ENCODE measurements at places on chromosomes 11 and 22.

GRCh38 chr11:12430954-12431595, 53.7 kb downstream of the PARVA start:
- no peak for DNase-seq

GRCh38 chr11:93407777-93408401, 77.3 kb downstream of the DEUP1 start:
- DNase-seq = no peak

DNA sequence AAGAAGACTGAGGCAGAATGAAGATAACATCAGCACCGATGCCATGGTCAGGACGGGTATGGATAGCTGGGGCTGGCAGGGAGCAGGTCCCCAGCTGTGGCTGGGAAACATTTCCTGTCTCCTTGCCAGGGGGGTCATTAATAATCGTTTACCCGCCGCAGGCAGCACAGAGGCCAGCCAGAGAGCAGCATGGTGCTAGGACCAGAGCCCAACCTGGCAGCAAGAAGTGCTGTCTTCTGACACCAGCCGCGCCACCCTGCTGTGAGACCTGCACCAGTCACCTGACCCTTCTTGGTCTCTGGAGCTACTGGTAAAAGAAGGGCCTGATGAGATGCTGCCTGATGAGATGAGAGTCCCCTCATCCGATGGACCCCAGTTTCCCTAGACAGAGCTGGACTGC, 36.3 kb downstream of the PDE2A start:
- DNase-seq = no peak

DNA sequence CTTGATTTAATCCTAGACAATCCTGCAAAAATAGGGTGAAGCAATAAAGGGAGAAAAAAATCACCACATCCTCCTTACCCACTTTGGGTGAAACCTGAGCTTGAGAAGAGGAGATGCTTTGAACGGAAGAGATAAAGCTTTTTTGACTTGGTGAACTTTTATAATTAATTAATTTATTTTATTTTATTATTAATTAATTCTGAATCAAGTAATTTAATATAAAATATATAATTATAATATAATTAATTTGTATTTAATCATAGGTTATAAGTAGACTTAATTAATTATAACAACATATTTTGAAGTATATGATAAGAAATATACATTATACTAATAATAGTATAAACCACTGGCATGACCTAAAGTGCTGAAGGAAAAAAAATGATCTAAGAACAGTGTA, 2164.8 kb downstream of the LRRC4C start:
- no peak for DNase-seq

- DNase-seq = no peak
Measured at GRCh38 chr22:45922661-45923060, 54.3 kb downstream of the WNT7B start.

DNA sequence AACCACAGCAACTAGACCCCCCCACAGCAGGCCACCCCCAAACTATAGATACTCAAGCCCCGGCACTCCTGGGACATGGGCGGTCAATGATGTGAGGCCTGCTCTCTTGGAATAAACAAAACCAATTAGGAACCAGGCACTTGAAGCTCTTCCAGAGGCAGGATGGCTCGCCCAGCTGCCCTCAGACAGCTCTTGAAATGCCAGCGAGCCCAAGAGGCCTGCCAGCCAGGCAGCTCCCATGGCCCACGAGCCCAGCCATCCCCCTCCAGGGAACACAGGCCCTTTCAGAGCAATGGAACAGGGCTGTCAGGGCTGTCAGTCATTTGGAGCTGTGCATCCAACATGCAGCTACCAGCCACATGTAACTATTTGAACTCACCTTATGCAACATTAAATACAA, 34.0 kb upstream of the TFIP11 start:
- DNase-seq = no peak

DNA sequence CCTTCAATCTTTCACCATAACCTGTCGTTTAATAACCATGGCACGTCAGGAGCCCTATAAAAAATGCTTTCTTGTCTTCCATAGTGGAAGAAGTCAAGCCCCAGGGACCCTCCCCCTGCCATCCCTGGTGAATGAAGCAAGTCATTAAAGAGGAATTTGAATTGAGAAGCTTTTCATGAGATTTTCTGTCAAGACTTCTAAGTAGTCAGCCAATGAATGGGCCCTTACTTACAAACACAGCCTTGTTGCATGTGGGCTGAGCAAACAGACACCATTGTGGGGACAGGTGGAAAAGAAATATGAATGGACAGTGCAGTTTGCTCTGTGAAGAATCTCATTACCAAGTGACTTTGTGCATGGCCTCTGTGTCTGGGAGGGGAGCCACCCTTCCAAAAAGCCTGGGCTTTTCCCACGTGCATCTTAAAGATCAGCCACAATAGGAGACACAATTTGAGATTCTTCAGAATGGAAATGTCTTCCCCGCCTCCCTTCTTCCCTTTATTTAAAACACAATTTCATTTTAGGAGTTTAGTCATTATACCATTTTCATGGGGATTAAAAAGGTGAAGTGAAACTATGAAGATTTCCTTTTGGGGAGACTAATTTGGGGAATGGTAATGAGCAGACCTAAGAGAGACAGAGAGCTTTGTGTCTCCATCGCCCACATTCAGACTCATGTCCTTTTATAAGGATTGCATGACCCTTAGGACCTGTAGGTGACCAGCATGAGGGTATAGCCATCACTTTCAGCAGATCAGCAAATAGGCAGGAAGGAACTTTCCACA, 152.0 kb downstream of the LRRC4C start:
- DNase-seq = no peak

DNA sequence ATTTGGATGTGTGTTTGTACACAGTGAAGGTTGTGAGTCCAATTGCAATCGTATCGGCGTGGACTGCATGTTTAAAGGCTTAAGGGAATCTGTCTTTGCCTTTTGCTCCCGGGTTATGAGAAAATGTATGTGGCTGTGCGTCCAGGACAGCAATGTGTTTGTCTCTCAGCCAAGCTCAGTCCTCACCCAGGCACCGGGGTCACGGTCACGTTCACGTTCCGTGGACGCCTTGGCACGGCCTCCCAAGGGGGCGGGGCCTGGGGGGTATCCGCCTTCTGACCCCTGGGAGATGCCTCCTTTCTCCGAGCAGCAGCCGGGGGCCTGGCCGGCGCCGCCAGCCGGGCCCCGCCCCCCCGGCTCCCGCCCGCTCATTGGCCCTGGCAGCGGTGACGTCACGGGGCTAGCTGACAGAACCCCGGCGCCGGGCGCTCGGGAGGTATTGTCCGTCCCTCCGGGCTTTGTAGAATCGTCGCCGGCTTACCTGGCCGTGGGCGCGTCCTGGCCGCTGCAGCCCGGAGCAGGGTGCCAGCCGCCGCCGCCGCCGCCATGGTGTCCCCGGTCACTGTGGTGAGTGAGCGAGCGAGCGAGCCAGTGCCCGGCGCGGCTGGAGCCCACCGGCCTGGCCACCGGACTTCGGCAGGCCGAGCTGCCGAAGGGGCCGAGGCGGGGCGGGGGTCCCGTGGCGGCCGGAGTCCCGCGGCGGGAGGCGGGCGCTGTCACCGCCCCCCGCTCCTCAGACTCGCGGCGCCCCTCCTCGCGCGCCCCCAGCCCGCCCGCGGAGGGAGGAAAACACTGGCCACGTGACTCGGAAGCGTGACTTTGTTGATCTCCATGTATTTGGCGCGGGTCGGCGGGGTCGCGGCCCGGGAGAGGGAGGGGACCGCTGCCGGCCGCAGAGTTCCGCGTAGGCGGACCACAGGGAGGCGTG, at the start of gene TMEM86A:
TMEM86A (plus strand) TSS at position 439 of the 928 bp plus-strand sequence; CDS start at position 547, 108 bp downstream.
- DNase-seq = peak; percentile 48

DNA sequence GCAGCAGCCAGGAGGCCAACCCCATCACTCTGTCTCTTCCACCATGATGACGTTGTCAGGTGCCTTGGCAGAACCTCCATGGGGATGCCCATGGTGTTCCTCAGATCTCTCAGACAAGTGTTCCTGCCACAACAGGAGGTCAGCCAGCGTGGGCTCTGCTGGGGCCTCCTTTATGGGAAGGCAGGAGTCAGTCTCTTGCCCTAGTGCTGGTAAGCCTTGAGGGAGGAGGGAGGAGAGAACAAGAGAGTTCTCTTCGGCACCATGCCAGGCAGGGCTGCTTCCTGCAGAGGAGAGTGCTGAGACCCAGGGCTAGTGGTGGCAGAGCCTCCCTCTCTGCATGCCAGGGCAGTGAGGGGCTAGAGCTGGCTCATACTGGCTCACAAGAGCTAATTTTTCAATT, 32.5 kb downstream of the GNAZ start:
- DNase-seq = no peak

DNA sequence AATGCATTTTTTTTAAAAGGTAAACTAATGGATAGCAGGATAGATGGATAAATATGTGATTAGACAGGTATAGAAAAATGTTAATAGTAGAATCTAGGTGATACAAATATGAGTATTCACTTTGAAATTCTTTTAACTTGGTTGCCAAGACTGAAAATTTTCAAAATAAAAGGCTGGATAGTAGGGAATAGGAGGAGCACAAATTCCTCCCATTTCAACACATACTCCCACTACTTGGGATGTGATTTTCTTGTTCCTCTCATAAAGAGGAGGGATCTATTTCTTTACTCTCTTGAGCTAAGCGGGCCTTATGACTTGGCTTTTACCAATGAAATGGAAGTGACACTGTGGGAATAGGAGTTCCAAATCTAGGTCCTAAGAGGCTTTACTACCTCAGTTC, 35.9 kb downstream of the PIK3C2A start:
- no peak for DNase-seq

DNA sequence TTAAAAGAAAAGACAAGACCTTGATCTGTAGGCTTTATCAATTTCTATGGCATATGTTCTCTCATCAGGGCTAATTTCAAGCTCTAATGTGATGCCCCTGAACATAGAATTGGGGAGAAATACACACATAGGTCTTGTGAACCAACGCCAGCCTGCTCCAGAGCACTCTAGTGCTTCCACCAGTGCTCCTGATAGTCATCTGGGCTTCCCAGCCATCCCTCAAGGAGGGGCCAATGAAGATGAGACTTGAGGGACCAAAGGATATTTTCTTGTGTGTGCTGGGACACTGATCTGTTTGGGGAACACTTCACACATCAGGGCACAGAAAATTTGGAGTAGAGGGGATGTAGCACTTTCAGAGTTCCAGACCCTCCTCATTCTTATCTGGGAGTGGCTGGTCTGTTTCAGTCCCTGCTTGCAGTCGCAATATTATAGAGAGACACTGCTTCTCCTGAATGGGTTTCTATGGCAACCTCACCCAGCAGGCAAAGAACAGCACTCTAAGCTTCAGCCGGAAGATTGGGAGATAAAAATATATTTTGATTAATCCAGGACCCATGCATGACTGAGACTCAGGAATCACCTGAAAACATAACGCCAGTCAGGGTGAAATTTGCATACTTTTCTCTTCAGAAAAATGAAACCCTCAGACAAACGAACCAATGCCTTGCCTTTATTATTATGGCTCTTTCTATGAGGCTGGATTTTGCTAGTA, 28.4 kb upstream of the SCN3B start:
- DNase-seq = no peak

- DNase-seq = no peak
Measured at GRCh38 chr11:131754671-131755070, 384.3 kb downstream of the NTM start.

DNA sequence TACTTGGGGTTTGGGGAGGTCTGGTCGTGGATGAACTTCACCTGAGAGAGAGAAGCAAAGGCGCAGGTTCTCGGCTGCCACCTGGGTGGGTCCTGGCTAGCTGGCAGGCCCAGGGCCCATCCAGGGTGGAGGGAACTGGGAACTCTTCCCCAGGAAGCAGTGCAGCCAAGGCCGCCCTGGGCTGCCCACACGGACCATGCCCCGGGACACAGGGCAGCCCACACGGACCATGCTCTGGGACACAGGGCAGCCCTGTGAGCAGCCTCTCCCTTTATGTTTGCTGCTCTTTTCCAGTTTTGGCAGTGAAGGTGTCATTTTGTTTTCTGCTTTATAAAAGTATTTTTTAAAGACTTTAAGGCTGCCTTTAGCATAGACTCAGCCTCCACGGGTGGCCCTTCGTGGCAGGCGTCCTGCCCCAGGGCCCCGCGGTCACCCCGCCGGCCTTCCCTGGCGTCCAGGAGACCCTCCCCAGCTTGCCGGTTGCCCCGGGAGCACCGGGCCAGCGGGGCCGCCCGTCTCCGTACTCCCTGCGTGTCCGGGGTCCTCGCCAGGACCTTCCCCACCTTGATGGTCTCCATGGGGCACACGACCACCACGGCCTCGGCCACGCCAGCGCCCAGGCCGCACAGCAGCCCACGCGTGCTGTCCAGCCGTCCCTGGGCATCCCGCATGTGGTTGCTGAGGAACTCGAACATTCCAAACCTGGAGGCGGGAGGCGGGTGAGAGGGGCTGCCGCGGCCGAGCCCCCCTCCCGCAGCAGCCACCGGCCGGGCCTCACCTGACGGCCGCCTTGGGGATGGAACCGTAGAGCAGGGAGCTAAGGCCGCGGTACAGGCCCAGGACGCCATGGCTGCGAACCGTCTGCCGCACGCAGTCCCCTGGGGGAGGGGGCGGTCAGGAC, 1.1 kb downstream of the SLC25A1 start:
- no peak for DNase-seq

- no peak for DNase-seq
Measured at GRCh38 chr11:124884340-124884739, 13.3 kb downstream of the ROBO4 start.

GRCh38 chr11:78667461-78667860, 92.8 kb upstream of the NARS2 start:
- DNase-seq = no peak

GRCh38 chr11:17531636-17532113, 12.5 kb downstream of the USH1C start:
- no peak for DNase-seq

DNA sequence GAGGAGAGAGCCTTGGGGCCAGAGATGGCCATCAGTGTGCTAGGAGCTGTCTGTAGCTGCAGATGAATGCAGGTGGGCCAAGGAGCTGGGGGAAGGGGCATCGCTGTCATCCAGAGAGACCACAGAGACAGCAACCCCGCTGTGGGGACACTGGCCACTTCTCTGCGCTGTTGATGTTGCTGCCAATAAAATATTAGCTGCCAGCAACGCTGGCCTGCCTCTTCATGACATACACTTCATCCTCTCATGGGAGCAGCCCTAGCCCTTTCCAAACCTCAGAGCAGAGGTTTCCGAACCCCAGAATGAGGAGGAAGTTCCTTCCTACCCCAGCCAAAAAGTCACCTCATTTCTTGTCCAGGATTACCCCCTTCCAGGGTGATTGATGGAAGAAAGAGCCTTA, 106.2 kb downstream of the PARVA start:
- DNase-seq = no peak

DNA sequence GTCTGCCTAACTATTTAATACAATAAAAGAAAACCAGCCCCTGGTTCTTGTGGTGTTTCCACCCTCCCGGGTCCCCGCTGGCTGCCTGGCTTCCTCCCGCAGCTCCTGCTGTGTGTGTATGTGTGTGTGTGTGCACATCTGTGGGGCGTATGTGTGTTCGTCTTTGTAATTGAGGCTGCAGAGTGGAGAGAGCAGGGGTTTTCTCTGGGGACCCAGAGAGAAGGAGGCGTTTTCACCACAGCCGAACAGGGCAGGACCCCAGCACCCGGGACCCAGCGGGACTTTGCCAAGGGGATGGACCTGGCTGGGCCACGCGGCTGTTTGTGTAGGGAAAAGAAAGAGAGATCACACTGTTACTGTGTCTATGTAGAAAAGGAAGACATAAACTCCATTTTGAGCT, 42.7 kb downstream of the IGLL1 start:
- peak; percentile 67 for DNase-seq

GRCh38 chr11:35845860-35846259, 98.0 kb upstream of the LDLRAD3 start:
- no peak for DNase-seq

All from thymus (tissue), 14 donors.